ENCODE measurements at places on chromosomes 3 and 15.

- DNase-seq: no peak
Measured at GRCh38 chr3:47865192-47865591, 62.3 kb downstream of the DHX30 start.

GRCh38 chr15:32987067-32987466, 207.4 kb downstream of the FMN1 start:
- DNase-seq: no peak

- DNase-seq: no peak
Measured at GRCh38 chr3:128257632-128258031, 104.4 kb downstream of the EEFSEC start.

GRCh38 chr15:36501063-36501678, 78.3 kb upstream of the CDIN1 start:
- no peak for DNase-seq

- DNase-seq: no peak
Measured at GRCh38 chr3:108488631-108489030, 21.8 kb downstream of the MYH15 start.

- no peak for DNase-seq
Measured at GRCh38 chr3:123258811-123259420, 57.2 kb downstream of the SEC22A start.

DNA sequence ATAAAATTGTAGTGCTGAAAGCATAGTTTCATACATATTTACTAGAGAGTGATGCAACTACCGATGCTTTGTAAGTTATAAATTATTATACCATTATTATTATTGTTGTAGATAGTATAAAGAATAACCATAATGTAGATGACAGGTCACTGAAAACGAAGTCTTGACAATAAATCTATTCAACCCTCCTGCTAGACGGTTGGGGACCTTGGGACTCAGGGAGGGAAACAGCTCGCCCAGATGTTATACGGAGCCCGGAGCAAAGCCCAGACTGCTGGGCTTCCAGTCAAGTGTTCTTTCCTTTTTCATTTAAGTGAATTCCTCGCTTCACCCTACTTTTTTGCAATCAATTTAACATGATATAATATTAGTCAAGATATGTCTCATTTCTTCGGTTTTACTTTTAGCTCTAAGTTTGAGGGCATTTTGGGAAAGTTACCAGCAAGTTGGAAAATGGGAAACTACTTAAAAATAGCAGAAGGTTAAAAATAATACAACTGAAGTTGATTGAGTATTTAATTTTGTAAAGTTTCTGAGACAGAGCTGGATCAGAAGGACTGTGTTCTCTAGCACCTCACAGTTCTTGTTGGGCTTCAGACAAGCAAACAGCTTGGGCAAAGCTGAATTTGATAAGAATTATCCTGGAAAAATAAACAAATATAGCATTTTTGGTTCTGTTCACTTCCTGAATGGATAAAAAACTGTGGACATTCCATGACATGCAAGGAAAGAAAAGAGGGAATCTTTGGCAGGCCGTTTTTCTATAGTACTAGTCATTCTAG, 173.4 kb upstream of the TP63 start:
- DNase-seq: no peak

DNA sequence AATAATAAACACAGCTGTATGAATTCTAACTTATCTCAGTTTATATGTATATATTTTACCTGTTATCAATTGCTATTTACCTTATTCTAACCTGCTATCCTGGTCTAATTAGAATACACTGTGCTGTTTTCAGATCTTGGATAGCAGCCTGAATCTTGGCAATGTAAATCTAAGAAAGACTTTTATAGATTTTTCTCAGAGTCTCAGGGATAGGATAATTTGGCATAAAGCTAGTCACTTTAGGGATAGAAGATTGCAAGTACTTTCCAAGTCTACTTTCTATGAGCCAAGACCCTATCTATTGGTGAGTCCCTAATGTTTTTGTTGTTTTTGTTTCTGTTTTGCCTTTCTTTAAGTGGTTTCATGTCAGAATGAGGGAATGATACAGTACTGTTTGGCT, 695.7 kb downstream of the NAALADL2 start:
- no peak for DNase-seq

GRCh38 chr3:169754711-169755110, 10.1 kb downstream of the TERC start:
- DNase-seq: no peak
